ENCODE measurements at places on chromosomes 3 and 15. TPM values are rescaled to one million over a fixed set of nuclear protein-coding genes. Genes with fewer than 3 reads are reported as not detected.

Gene CISH
- total RNA-seq: 0.99 TPM

- peak; percentile 92 for ATAC-seq
These were observed 67.2 kb downstream of the EIF4E3 start for GRCh38 chr3:71657831-71658530.

Gene OSBPL10
- 7.9 TPM for total RNA-seq

GRCh38 chr3:22156868-22157267 lies 405.9 kb upstream of the ZNF385D start:
- no peak for ATAC-seq

Gene ATP13A4
- not detected for total RNA-seq

- ATAC-seq: peak; percentile 22
These were observed 1.5 kb upstream of the MYNN start for GRCh38 chr3:169771497-169772304.

DNA sequence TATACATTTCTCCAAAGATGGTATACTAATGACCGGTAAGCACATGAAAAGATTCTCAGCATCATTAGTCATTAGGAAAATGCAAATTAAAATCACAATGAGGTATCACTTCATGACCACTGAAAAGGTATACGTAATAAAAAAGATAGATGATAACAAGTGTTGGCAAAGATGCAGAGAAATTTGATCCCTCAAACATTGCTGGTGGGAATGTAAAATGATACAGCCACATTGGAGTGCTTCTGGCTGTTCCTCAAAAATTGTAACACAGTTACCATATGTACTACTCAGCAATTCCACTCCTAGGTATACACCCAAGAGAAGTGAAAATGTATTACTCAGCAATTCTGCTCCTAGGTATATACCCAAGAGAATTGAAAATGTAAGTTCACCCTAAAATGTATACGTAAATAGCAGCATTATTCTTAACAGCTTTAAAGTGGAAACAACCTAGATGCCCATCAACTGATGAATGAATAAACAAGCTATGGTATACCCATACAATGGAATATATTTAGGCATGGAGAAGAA lies 25.0 kb upstream of the KY start:
- ATAC-seq: no peak

GRCh38 chr15:89814112-89814742 lies 425 bp downstream of the ANPEP start:
- no peak for ATAC-seq

GRCh38 chr15:76983590-76984375 lies 11.1 kb upstream of the PSTPIP1 start:
- no peak for ATAC-seq

DNA sequence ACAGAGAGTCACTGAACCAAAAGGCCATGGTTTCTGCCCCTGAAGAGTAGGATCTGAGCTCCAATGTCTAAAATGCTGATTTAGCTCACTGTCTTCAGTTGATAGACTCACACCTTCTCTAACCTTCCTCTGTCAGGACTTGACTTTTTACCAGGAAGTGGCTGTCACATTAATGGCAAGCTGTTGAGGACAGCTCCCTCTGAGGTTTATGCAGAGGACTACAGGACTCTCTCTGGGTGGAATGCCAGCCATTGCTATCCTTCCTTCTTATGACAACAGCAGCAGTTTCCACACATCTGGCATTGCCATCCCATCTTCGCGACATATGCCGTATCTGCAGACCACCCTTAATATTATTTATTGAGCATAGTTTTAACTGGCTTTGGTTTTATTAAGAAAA lies 103.8 kb upstream of the PRICKLE2 start:
- no peak for ATAC-seq

Gene TGM4
- total RNA-seq: not detected

DNA sequence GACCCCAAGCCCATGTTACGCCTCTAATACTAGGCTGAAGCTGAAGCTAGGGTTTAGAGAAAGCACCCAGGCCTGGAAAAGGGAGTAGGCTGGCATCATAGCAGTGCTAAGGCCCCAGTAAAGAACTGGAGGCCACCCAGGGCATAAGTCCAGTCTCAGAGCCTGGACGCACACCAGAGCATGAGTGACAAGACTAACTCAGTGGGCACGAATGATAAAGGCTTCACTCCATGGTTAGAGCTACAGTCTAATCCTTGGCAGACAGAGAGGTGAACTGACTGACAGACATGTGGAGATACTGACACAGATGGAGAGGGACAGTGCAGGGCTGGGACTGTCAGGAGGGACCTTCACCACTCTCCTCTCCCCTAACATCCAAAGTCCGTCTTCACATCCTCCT lies 139.8 kb downstream of the KCNMB2 start:
- no peak for ATAC-seq

Gene SLC24A5
- not detected for total RNA-seq

- no peak for ATAC-seq
These were observed 46.3 kb downstream of the ZBTB20 start for GRCh38 chr3:115100806-115101205.

Gene HCN4
- not detected for total RNA-seq

GRCh38 chr3:192655040-192655439 lies 72.3 kb downstream of the FGF12 start:
- ATAC-seq: no peak

Gene TMEM212
- total RNA-seq: not detected

GRCh38 chr3:127284258-127284657 lies 3.6 kb downstream of the PRR20G start:
- ATAC-seq: no peak

Gene SNX22
- total RNA-seq: 0.19 TPM

GRCh38 chr15:60937278-60937677 lies 291.8 kb downstream of the RORA start:
- ATAC-seq: no peak

- no peak for ATAC-seq
These were observed 92.8 kb downstream of the OCA2 start for GRCh38 chr15:28006116-28006905.

Gene CHCHD4
- 26.3 TPM for total RNA-seq

DNA sequence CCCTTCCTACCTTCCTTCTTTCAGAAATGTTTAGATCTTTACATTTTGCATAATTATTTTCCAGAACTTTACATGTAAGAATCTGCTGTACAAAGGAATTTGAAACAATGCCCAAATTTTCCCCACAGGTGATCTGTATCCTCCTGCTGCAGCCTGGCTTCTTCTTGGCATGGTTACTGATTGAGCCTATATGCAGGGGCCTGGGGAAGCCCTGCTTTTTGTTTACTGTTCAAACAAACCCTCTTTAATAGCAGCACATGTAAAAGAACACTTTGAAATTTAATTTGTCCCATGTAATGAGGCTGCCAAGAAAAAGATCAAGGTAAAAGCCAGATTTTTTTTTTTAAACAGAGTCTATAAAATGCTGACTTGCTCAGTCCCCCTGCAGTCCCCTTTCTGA lies 432.2 kb downstream of the TUSC7 start:
- no peak for ATAC-seq

GRCh38 chr15:28885630-28886430 lies at the start of gene APBA2:
Gene APBA2 (plus strand): TSS chr15:28885974. CDS start chr15:29053885, 167,911 bp downstream.
- peak; percentile 46 for ATAC-seq

DNA sequence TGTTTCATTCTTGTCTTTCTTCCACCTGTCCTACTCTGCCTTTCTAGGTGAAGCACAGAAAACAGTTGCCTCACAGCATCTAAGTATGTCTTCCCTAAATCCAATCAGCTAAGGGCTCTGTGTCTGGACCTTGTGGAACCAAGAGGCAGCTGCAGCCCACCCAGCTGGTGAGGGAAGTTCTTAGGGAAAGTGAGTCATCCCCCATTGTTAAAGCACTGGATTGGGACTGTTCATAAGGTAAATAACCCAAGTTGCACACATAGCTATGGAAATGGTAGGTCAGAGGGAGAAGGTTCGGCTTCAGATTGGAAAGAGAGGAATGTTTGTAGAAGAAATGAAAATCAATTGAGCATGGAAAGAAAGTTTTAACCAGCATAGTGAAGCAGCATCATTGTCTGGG lies 18.0 kb upstream of the ARNT2 start:
- ATAC-seq: no peak

Gene ZNF385D
- total RNA-seq: 9.8 TPM

Gene DAZL
- not detected for total RNA-seq

Gene GMNC
- total RNA-seq: not detected

GRCh38 chr15:67838789-67839332 lies 984 bp downstream of the RNU6-1 start:
- ATAC-seq: peak; percentile 18

GRCh38 chr3:104273046-104273649 lies 1093.6 kb upstream of the ALCAM start:
- no peak for ATAC-seq

DNA sequence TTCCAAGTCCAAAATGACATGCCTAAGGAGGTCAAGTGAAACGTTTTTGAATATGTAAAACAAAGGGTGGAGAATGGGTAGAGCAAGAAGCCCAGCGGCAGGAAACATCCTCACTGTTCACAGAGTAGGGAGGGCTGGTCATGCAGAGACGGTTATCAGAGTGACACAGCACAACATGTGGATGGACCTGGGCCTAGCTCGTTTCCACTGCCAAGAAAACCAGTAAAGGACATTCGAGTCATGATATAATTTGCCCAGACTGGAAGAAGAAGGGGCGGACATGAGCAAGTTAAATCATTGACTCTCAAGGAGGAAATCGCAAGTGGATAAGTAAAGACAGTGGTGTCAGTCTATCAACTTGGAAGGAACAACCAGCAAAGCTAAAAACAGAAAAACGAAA lies 89.3 kb downstream of the LRIG1 start:
- ATAC-seq: no peak

Gene IL1RAP
- 11.0 TPM for total RNA-seq

Gene PRSS50
- total RNA-seq: not detected

Gene SOX14
- not detected for total RNA-seq

DNA sequence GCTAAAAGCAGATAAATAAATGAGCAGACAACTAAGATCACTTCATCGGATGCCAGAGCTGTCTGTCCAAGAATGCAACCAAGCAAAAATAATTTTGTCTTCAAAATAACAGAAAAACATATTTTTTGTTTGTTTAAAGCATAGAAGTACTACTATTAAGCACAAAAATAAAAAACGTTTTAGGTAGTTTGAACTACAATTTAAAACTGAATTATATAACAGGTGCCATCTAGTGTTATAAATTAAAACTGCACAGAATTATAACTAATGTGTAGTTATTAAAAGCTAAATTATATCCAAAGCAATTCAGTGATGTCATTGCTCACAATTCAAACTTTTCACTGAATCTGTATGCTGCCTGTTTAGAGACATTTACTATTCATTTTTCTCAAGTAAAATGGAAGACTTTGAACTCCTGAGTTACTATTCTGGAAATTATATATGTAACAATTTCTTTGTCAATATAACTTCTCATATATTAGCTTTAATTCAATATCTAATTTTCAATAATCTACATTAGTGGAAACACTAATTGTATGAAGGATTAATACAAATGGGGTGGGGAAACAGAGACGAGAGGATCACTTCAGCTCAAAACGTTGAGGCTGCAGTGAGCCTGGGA lies 29.5 kb downstream of the LINS1 start:
- ATAC-seq: no peak

Gene HTR3E
- not detected for total RNA-seq

- ATAC-seq: peak; percentile 44
These were observed 401.8 kb downstream of the SHQ1 start for GRCh38 chr3:72446218-72447058.

- ATAC-seq: no peak
These were observed 54.6 kb downstream of the ATP2B2 start for GRCh38 chr3:10450494-10451440.

Data from gastroesophageal sphincter (tissue), 4 donors.